NCI-H1417 treated with DMSO at 0.1 percent for 48 hours (cell line): ENCODE measurements at places on chromosomes 11 and 22.

DNA sequence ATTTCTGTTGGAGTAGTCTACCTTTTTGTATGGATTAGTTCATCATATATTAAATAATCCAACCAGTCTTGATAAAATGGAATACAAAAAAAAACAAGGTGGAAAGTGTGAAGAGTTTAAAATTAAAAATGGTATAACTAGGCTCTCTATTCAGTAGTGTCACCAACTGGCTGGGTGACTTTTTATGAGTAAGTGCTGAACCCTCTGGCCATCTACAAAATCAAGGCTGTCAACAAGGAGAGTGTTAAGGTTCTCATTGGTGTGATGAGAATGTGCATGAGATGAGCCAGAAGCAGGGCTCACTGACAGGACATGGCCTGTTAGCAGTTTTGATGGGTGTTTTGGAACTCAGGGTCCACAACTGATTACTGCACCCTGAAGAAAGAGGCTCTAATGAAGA, 343.2 kb downstream of the AASDHPPT start:
- no peak for DNase-seq

GRCh38 chr11:17452668-17453067, 24.0 kb downstream of the ABCC8 start:
- no peak for DNase-seq

GRCh38 chr11:34585735-34586487, 35.0 kb upstream of the EHF start:
- no peak for DNase-seq

- no peak for DNase-seq
Observed at GRCh38 chr22:26592421-26592891, 2.5 kb upstream of the TPST2 start.

DNA sequence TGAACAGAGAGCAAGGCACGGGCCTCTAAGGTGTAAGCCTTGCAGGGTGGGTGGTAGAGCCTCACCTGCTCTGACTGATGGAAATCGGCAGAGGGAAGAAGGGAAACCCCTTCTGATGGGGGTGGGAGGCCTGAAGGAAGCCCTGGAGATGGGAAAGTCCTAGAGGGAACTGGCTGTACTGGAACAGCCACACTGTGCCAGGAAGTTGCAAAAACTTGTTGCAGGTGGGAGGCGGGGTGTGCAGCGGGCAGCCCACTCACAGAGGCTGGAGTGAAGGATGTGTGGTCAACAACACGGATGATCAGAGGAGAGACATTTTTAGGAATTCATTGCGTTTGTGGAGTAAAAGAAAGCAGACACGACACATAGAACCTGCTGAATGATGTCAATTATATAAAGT, 91.3 kb downstream of the ZC3H12C start:
- no peak for DNase-seq

DNA sequence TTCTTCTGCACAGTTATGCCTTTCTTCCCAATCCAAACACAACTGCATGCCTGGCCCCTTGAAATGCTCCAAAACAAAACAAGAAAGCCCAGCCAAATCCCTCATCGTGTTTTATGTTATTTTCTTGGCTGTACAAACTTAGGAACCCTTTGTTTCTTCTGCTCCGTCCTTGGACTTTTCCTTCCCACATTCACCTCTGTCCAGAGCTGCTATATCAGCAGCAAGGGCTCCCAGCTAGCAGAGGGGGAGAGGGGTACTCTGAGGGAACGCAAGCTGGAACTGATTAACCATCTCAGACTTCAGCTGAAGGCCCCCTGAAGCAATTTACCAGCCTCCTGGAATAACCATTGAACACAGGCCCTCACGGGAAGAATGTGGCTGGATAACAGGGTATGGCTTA, 214.7 kb downstream of the TENM4 start:
- DNase-seq = no peak

GRCh38 chr11:69308491-69308911, 14.5 kb downstream of the MYEOV start:
- DNase-seq = no peak

DNA sequence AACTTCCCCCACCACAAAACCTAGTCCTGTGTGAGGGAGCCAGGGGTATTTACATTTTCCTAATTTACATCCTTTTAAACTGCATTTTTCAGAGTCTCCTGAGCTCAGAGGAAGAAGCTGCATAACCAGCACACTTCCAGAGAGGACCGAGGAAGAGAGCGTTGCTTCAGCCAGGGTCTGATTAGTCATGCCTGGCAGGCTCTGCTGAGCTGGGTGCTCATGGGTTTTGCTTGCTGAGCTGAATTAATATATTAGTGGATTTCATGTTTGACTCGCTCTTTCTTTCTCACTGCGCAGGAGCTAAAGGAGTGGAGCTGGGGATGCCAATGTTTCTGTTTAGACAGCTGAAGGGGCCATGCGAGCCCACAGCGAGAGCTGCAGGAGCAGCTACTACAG, 539.3 kb upstream of the B3GAT1 start:
- no peak for DNase-seq

DNA sequence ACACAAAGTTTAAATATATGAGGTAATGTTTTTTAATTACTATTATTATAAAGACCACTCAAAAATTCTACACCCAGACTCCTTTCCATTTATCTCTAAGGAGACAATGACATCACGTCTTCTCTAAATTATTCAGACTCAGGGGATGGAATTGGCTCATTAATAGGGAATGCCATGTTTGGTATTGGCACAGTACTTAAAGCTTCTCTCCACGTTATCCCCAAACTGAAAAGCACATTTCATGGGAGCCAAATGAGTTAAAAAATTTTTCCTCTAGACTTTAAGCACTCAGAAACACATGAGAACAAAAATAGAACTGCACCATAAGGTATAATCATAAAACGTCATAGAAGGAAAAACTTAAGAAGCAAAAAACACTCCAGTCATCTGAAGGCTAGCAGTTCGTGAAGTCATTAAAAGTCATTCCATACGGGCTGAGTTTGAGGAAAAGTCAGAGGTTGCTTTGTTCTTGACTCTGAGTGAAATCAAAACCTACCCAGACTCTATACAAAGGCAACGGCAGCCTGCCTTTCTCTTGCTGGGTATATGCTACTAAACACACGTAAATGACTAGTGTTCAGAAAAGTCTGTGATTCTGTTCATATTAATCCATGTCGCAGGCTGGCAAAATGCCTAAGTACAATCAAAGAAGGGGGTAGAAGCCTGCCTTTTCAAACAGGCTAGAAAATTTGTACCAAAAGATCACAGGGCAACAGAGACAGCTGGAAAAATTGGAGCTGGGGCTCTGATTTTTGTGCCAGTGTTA, 8.7 kb upstream of the MPPED2 start:
- no peak for DNase-seq

DNA sequence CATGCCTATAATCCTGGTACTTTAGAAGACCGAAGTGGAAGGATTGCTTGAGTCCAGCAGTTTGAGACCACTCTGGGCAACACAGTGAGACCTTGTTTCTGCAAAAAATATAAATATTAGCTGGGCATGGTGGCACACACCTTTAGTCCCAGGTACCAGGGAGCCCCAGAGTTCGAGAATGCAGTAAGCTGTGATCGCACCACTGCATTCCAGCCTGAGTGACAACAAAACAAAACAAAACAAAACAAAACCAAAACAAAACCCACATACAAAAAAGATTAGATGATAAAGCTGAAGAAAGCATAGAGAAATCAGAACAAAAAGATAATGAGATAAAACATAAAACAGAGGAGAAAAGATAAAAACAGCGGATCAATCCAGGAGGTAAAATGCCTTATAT, 62.1 kb downstream of the TCF20 start:
- DNase-seq = no peak

DNA sequence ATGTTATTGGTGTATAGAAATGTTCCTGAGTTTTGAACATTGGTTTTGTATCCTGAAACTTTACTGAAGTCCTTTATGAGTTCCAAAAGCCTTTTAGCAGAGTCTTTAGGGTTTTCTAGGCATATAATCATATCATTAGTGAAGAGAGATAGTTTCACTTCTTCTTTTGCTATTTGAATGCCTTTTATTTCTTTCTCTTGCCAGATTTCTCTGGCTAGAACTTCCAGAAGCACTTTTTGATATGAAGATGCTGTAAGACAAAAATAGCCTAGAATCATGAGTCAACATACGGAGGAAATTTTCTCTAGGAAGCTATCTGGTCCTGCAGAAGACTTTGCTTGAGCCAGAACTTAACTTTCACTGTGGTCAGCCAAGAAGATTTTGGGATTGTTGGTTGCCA, 86.7 kb upstream of the IZUMO1R start:
- no peak for DNase-seq

- no peak for DNase-seq
Observed at GRCh38 chr11:78770931-78771330, 196.3 kb upstream of the NARS2 start.

GRCh38 chr11:119650251-119650650, 78.7 kb downstream of the NECTIN1 start:
- DNase-seq = no peak

DNA sequence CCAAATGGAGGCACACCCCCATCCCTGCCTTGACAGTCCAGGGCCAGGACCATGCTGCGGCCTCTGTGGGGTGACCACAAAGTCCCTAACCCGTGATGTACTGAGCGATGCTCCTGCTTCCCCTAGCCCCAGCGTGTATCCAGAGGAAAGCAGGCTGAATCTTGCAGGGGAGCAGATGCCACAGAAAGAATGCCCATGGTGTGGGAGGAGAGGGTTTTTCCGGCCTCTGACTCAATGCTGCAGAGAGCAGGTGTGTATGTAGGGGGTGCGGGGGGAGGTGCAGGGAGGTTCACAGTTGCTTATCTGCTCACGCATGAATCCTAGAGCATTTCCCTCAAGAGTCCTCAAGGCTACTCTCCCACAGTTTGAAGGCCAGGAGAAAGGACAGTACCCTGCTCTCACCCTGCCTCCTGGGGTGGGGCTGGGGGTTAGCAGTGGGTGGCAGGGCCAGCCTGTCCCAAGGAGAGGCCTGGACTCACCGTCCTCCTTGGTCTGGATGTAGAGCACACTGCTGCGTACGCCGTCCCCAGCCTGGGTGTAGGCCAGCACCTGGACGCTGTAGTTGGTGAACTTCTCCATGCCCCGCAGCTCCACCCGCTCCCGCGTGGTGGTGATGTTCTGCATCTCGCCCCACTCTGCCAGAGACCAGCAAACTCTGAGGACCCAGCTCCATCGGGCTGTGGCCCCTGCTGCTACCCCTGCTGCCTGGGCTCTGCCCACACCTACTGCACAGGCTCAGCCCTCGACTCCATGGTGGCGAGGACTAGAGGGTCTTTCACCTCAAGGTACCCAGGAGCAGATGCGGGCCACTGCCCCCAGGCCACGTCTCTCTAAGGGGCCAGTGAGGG, 130.8 kb downstream of the CEP164 start:
- DNase-seq = peak; percentile 27

DNA sequence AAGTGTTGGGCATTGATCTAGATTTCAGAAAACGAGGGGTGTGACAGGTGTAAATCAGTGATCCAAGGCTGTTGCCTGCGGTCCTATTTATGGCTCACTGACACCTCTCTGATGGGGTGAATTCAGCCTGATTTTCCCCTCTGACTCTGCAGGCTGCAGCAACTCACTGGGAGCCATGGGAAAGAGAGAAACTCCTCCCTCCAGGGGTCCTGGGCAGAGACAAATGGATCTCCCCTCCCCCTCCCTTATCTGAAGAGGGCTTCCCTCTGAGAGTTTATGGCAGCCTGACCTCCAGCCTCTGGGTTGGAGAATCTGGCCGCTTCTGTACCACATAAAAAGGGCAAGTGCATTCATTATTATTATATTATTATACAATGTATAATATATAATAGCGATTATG, 1.8 kb upstream of the PKNOX2 start:
- DNase-seq = no peak

DNA sequence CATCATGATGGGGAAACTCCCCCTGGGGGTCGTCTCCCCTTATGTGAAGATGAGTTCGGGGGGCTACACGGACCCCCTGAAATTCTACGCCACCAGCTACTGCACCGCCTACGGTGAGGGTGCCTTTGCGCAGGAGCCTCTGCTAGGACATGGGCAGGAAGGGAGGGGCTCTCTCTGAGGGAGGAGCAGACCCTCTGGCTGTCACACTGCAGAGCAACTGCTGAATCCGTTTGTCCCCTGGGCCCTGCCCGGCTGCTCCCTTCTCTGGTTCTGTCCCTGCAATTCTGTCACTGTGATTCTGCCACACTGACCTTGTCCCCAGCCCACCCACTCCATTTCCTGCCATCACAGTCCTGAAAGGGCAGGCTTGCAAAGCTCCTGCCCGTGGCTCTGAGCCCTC, 26.7 kb upstream of the LRRC10B start:
- no peak for DNase-seq

GRCh38 chr11:90747057-90747456, 524.2 kb upstream of the CHORDC1 start:
- DNase-seq = no peak

DNA sequence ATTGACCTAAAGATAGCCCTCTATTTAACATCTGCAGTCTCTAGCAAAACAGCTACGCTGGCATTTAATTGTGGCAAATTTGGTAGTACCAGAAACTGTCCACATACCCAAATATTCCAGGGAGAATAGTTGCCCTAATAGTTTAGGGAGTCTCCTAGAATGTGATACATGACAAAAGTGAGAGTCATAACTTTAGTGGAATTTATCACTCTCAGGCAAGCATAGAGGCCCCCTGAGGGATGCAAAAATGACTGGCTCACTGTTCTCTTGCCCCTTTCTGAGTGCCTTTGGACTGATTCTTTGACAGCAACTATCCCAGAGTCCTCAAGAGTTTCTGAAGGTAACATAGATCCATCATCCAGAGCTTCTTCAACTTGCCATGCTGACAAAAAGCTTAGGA, 2.3 kb upstream of the OR51B4 start:
- no peak for DNase-seq

DNA sequence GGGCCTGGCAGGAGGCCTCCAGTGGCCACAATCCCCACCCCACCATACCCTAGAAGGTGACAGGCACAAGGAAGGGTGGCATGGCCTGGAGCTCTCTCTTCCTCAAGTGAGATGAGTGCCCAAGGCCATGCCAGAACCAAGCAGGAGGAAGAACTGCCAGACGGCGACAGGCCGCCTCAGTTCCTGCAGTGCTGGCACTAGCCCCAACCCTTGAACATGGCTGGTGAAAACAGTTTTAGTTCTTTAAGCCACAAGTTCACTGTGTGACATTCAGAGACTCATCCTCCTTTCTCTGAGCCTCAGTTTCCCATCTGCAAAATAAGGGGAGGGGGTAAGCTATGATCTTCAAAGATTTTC, 9.8 kb downstream of the CHRDL2 start:
- no peak for DNase-seq

GRCh38 chr22:31748490-31748889, 1.4 kb downstream of the PRR14L start:
- no peak for DNase-seq

- no peak for DNase-seq
Observed at GRCh38 chr11:9815486-9816136, 151.7 kb downstream of the SWAP70 start.

- no peak for DNase-seq
Observed at GRCh38 chr11:115591380-115591779, 87.2 kb upstream of the CADM1 start.
